NCI-H1930 (cell line): ENCODE measurements at places on chromosomes 6 and 20.

- DNase-seq: no peak
Observed at GRCh38 chr6:16576451-16577368, 184.6 kb downstream of the ATXN1 start.

- DNase-seq: no peak
Observed at GRCh38 chr6:88867841-88868731, 95.3 kb downstream of the RNGTT start.

- DNase-seq: no peak
Observed at GRCh38 chr6:164753517-164753916, 555.9 kb downstream of the C6orf118 start.

- no peak for DNase-seq
Observed at GRCh38 chr6:15880262-15880973, 217.6 kb upstream of the DTNBP1 start.

DNA sequence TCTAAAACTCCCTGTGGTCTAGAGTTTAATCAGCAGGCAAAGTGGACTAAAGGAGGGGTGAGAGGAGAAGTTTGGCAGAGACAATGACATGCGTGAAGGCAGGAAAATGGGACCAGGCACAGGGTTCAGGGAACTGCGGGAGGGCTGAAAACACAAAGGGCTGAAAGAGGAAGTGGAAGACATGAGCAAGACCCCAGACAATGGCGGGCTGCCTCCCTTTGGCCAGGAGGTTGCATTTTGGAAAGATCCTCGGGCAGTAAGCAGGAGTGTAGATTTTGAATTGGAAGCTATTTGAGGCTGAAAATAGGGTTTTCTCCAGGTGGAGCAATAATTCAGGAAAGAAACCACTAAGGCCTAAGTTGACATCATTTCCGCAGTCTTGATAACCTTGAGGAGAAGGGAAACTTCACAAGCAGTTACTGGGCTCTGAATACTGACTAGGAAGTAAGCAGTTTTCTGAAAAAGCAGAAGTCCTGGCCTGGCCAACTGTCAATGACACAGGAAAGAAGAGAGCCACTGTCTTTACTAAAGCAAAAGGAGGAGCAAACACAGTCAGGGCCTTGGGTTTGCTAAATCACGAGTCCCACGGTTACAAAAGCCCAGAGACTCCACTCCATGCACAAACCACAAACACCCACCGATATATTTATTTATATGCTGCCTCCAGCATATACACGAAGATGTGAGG is 3.4 kb downstream of the LY86 start:
- no peak for DNase-seq

- no peak for DNase-seq
Observed at GRCh38 chr20:16317445-16318362, 255.5 kb downstream of the KIF16B start.

- no peak for DNase-seq
Observed at GRCh38 chr6:89302936-89303335, 12.2 kb downstream of the GABRR2 start.

DNA sequence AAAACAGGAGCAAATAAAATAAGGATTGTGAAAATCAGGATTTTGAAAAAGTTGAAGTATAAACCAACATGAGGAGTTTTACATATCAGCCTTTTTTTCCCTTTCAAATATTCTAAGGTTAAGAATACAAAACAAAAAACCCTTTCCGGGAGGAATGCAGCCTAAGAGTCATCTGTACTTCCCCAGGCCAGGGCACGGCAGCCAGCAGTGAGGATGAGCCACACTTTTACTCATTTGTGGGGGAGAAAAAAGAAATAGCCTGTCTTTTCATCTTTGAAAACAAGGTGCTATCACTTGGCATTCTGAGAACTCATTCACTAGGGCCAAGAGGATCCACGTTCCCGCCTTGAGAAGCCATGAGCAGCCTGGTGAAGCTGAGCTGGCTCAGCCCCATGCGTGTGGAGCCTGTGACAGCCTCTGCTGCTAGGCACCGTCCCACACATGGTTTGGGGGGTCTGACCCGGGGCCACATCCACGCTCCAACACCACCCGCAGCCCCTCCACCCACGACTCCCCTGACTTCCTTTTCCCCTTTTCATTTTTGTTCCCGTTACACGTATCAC is 11.2 kb downstream of the SLC22A1 start:
- no peak for DNase-seq

GRCh38 chr6:128964233-128964755 is 81.4 kb downstream of the LAMA2 start:
- DNase-seq: peak; percentile 74

GRCh38 chr6:167470101-167470835 is 145.4 kb downstream of the TTLL2 start:
- DNase-seq: no peak

- DNase-seq: peak; percentile 46
Observed at GRCh38 chr6:125789576-125790357, 993 bp upstream of the NCOA7 start.
